ENCODE measurements at places on chromosomes 1 and 21.

DNA sequence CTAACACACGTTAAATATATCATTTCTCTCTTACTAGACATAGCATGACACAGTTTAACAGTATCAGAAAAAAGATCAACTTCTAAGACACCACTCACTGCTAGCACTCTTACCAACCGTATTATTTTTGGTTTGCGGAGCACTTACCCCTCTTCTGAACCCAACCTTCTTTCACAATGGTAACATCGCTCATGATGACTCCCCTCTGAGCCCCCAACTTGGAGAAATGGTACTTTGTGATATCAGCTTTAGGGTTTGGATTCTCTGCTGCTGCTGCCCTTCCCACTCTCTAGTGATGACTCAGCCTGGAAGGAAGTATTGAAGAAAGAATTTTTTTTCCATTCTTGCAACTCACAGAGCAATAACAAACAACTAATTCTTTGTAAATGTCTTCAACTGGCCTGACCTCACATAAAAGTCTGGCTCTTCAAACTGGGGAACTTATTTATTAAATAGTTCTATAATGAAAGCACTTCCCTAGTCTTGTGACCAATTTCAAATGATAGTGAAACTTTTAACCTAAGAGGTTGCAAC is 7.0 kb downstream of the AKT3 start:
- DNase-seq = no peak

- no peak for DNase-seq
Measured at GRCh38 chr1:202017749-202018467, 7.5 kb downstream of the ELF3 start.

DNA sequence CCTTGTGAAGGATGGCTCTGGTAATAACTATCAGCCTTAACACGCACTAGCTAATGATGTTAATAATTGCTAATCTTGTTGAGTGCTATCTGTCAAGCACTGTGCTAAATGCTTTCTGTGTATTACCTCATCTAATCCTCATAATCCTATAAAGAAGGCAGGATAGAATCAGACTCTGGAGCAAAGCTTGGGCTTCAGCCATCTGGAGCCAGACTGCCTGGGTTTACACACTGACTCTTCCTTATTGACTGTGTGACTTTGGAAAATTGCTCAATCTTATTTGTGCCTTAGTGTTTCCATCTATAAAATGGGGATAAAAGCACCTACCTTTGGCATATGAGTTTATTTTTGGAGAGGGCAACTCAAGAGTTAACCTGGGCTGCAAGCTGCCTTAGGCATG is 216.1 kb downstream of the NUF2 start:
- no peak for DNase-seq

DNA sequence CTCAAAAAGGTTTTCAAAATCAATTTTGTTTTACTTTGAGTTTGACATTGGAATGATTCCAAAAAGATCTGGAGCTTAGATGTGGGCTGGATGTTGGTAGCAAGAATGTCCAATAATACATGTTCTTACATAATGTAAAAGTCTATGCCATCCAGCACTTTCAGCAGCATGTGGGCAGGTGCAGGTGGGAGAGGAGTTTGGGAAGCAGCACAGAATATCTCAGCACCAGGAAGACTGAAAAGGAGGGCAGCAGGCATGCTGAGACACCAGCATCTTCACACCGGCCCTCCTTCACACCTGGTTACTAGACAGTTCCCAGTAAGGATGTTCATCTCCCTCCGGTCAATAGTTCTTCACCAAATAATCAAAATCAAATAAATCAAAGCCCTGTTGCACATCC is 166.6 kb downstream of the ZBTB18 start:
- no peak for DNase-seq

- DNase-seq = no peak
Measured at GRCh38 chr1:30839827-30840359, 68.7 kb downstream of the SDC3 start.

- no peak for DNase-seq
Measured at GRCh38 chr1:156379420-156380165, 10.6 kb downstream of the RHBG start.

- no peak for DNase-seq
Measured at GRCh38 chr1:93616996-93617669, 64.5 kb downstream of the BCAR3 start.

DNA sequence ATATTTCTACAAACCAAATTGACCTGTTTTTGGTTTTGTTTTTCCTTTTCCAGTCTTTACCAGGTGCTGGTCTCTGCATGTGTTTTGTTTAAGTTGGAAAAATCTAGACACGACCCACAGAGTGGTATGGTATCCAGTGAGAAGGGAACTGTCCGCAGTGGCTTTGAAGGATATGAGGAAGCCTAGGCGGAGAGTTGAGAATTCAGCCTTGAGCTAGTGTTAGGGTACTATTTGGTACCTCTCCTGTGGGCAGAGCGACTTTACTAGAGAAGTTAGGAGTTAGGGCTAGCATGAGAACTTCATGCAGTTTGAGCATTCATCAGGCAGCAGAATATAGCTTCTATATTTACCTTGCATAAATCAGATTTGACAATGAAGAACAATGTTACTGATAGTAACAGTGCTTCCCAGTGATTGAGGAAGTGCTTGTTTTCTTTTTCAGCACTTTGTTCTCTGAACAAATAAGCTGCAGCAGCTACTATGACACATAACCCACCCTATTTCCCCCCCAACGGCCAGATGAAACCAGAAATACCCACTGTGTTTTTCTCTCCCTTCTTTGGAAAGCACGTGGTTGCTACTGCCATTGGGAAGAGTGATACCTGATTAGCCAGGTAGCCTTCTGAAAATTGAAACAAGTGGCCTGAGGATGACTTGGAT is 19.0 kb downstream of the MRPS6 start:
- no peak for DNase-seq

DNA sequence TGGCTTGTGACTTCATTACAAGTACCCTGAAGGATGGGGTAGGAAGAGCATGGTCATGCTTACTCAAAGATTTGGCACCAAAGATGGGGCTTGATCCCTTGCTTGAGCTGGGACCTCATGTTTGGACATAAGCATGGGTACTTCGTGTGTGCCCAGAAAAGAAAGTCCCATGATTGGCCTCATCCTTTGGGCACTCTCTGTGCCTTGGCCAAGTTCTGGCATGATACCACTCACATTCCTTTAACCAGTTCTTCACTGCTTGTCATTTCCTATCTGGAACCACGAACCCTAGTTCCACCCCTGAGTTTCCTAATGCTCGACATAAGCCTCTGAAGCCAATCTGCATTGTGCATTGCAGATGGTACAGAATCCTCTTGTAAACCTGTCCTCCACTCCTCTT is 107.0 kb downstream of the NAV1 start:
- DNase-seq = no peak

- DNase-seq = peak; percentile 35
Measured at GRCh38 chr1:39692152-39693074, 1.2 kb upstream of the HPCAL4 start.

DNA sequence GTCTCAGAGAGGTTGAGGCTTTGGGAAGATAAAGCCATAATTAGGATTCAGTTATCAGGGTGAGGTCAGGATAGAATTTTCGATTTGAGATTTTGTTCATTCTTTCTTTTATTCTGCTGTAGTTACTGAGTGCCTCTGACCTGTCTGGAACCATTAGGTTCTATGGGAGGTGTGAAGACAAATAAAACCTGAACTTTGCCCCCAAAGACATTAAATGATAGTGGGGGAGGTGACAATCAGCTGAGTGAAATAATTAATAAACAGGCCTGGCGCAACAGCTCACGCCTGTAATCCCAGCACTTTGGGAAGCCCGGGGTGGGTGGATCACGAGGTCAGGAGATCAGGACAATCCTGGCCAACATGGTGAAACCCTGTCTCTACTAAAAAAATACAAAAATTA is 55.0 kb upstream of the SPATA6 start:
- no peak for DNase-seq

- no peak for DNase-seq
Measured at GRCh38 chr1:212684521-212685090, 15.0 kb downstream of the BATF3 start.

DNA sequence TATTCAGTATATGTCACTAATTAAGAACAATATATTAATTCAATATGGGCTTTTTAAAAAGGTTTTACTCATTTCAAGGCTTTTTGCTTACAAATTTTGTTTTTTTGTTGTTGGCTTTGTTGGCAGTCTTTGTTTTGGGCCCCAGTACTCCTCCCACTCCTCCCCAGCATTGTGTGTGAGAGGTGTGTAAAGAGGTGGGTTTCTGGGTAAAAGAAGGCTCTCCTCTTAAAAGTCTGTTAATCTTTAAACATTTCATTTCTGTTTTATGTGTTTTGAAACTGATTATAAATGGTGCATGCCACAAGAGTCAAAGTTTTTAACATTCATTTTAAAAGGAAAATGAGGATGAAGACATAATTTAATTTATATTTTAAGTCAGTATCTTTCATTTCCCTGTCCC is 79.6 kb downstream of the SASS6 start:
- DNase-seq = no peak

- DNase-seq = no peak
Measured at GRCh38 chr1:54577612-54578011, 29.6 kb downstream of the ACOT11 start.

- DNase-seq = no peak
Measured at GRCh38 chr21:21740207-21740606, 742.0 kb downstream of the NCAM2 start.

DNA sequence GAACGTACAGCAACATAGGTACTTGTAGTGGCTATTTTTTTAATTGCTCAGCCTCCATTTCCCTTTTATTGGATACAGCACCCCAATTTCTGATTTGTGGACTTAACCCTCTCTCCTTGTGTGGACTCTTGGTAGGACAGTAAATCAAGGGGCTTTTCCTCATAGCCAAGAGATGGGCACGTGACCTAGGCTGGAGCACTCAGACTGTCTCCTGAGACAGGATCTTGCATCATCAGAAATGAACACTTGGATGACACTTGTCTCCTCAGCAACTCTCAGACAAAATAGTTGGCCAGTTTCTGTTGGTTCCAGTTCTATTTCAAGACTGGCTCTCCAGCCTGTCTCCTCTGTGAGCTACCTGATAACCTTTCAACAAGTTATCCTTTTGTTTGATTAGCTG is 112.9 kb upstream of the ZNF678 start:
- no peak for DNase-seq

DNA sequence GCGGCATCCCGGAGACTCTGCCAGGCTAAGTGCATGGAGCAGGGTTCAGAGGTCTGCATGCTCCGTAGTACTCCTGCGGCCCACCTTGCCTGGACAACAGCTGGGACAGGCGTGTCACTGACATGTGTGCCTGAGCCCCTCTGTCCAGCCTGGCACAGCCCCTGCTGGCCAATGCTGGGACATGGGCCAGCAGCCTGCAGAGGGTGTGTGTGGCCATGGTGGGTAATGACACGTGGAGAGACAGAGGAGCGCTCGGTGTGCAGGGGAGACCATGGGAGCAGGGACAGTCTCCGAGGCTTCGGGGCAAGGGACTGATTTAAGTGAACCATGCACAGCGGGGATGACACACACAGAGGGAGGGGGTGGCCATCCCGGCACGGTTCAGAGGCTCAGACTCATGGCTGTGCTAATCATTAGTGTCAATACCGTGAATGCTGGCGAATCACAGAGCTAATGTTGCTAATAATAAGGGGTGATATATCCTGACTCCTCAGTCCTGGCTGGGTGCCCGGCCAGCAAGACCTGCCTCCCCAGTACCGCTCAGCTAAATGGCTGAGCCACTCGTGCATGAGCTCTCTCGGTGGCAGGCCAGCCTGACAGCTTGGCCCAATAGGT is 41.5 kb downstream of the IGSF21 start:
- no peak for DNase-seq

DNA sequence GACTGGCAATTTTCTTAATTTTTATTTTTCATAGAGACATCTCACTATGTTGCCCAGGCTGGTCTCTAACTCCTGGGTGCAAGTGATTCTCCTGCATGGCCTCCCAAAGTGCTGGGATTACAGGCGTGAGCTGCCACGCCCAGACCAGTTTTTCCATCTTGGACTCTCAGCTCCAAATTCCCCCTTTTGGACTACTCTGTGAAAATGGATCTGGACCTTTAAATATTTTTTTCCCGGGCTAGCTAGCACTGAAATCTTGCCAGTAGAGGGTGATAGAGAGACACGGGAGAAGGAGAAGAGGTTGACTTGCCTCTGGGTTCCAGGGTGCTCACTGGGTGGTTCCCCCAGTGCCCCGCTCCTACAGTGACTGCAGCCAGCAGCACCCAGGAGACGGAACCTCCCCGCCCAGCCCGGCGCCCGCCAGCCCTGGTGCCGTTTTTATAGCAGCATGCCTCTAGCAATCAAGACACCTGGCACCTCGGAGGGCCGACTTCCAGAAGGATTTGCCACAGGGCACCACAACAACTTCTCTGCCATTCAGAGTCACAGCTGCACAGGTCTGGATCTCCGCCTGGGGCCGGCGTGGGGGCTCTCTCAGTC is 34.7 kb upstream of the SCCPDH start:
- DNase-seq = peak; percentile 59

GRCh38 chr1:113861641-113862040 is 9.9 kb downstream of the PTPN22 start:
- no peak for DNase-seq

DNA sequence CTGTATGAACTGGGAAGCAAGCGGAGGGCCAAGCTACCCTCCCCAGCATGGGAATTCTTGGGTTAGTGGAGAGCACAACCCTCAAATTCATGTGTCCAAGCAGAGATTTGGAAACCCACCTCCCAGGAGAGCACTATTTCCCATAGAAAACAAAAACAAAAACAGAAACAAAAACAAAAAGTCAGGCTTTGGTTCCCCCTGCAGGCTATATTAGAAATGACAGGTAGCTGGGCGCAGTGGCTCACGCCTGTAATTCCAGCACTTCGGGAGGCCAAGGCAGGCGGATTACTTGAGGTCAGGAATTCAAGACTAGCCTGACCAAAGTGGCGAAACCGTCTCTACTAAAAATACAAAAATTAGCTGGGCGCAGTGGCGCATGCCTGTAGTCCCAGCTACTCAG is 10.8 kb downstream of the MINDY1 start:
- no peak for DNase-seq

DNA sequence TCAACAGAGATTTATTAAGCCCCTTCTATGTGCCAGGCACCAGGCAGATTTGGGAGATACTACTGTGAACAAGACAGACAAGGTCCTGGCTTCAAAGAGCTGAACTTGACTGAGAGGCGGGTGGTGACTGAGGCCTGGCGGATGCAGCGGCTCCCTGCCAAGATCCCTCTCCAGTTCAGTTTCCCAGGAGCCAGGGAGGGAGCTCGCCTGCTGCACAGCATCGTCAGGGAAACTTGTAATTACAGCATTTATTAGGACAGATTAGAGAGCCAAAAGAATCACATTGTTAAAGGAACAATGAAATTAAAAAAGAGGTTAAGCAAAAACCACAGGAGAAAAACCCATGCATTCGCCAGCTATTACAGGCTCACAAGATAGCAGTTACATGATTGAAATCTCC is 55.3 kb downstream of the ETS2 start:
- DNase-seq = no peak

GRCh38 chr1:220817907-220818306 is 31.2 kb downstream of the MTARC1 start:
- DNase-seq = no peak

GRCh38 chr21:35905096-35905962 is 155.0 kb downstream of the SETD4 start:
- no peak for DNase-seq

Data from CD4-positive, alpha-beta T cell treated with Interleukin-1 beta for 1 hour (primary cell).